ENCODE measurements at places on chromosomes 1 and 21. TPM values are rescaled to one million over a fixed set of nuclear protein-coding genes. Genes with fewer than 3 reads are reported as not detected.

DNA sequence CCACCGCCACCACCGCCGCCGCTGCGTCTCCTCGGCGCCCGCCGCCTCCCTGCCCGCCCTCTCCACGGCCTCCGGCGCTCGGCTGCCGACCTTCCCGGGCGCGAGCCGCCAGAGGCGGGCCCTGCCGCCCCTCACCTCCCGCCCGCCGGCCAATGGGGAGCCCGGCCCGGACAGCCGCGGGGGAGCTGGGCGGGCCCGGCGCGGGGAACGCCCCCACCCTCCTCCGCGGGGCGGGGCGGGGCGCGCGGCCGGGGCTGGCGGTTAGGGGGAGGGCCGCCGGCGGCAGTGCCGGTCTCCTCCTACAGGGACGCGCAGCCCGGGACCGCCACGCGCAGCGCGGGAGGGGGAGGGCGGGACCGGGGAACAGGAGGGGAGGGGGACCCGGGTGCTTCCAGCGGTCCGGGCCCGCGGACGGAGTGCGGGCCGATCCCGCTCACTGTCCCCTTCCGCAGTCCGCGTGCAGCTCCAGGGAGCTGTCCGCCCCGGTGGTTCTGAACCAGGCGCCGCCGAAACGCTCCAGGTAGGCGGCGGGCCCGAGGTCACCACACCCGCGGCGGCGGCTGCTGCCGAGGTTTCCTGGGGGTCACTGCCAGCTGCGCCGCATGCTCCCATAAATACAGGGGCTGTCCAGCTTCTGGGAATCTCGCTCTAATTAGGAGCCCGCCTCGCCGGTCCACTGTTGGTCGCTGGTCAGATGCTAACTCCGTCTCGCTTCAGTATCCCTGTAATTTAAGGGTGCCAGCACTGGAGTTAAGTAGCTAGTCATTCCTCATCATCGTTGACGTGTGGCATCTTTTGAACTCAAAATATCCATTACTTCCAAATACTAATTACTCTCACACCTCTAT is at the start of gene PGBD5:
PGBD5 (minus strand) TSS at position 87 of the 848 bp plus-strand sequence. CDS start 404 bp downstream, outside the sequence.
- DNase-seq = peak; percentile 86

GRCh38 chr1:85406081-85406480 is 58.9 kb downstream of the DDAH1 start:
- no peak for DNase-seq

DNA sequence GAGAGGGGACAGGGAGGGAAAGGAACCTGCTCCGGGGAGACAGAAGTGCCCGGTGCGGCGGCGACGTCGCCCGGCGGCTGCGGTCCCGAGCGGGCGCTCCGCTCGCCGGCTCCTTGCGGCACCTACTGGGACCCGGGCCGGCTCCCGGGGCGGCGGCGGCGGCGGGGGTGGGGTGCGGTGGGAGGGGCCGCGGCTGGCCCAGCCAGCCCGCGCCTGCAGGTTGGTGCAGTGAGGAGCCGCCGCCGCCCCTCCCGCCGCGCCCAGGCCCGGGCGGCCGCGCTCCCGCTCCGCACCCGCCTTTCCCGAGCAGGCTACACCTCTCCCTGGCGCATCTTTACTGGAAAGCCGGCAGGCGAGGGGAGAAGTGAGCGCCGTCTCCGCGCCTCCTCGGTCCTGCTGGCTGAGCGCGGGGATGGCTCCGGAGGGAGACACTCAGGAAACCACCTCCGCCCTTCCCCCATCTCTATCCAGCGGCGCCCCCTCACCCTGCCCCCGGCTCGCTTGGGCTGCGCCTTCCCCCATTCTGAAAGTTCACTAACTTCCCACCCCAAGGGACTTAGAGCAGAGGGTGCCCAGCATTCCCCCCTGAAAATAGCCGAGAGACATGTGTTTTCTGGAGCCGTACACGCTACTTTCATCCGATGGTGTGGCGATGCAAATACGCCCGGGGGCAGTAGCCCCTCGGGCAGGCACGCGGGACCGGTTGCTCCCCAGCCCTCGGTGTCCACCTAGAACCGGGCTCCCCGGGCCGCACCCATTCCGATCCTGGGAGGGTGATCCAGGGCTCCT is at the start of gene PLD5:
PLD5 (minus strand) TSS at position 127 of the 789 bp plus-strand sequence.
- DNase-seq = peak; percentile 73

- DNase-seq = no peak
Observed at GRCh38 chr1:198669023-198669698, 30.3 kb downstream of the PTPRC start.

Gene KANK4
- total RNA-seq = 0.19 TPM

Gene HTR6
- total RNA-seq = 0.66 TPM

Gene JAM2
- 4.9 TPM for total RNA-seq

Gene IL12RB2
- total RNA-seq = 0.31 TPM
